ENCODE measurements at places on chromosomes 11 and 22. TPM values are rescaled to one million over a fixed set of nuclear protein-coding genes. Genes with fewer than 3 reads are reported as not detected.

DNA sequence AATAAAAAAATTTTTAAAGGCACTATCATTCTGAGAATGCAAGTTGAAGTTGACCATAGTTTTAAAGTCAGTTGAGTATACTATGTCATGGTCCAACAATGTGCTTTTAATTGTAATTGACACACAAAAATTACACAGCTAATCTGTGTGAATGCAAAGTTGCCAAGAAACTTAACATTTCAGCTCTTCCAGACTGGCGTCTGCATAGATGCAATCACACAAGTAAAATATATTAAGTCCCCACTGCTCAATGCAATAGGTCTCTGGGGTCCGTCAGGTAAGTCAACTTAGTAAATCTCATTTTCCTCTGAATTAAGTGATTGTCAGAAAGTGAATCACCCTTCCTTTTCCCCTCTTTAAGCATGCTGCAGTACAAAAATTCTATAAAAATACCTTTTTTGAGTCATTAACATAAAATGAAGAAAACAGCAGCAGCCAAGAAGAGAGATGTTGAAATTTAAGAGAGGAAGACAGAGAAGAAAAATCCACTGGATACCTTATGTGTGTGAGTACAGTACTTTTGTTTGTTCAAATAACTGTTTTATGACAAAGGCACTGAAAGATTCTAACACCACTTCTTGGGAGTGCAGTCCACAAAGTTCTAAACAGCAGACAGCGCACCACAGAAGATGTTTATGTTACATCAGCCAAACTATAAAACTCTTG, 5.1 kb downstream of the FZD4 start:
- no peaks in the 10 kb centered on the region for H3K27me3 ChIP-seq
- peak overlapping the region; percentile 0 for H3K27ac ChIP-seq
- DNase-seq, result peak; percentile 24

DNA sequence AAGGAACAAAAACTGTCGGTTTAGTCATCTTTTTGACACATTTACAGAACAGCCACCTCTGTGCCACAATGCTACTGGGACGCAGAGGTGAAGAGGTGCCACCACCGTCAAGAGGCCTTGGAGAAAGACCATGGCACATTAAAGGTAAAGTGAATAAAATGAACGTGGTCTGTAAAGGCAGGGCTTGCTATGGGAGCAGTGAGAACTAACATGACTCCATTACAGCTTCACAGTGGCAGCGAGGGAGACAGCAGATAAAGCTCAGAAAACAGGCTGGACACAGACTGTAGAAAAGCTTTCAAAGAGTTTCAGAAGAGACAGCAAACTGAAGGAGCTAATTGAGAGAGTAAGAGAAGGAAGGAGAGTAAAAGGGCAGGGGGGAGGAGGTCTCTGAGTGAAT, 102.9 kb downstream of the GAB2 start:
- H3K4me1 ChIP-seq, result peaks cover 14% of the 10 kb centered on the region
- no peaks in the 10 kb centered on the region for H3K36me3 ChIP-seq
- no peak overlapping the region for H3K27ac ChIP-seq
- no peak overlapping the region for H3K4me3 ChIP-seq
- DNase-seq, result no peak

DNA sequence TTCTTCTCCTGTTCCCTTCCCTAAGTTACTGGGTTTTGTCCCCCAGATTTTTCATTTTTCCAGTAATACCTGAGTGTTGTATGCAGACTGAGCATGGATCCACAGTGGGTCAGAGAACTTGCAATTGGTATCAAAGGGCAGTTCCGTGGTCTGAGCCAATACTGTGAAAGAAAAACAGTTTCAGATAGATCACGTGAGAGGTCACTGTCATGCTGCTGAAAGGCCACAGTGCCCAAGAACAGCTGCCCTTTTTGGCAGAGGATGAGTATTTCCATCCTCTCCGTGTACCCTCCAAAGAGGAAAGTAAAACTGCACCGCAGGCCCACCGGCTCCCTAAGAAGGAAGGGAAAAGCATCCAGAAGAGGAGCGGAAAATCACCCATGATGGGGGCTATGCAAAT, 73.0 kb upstream of the TBCEL start:
- H3K36me3 ChIP-seq, result no peaks in the 10 kb centered on the region
- H3K27me3 ChIP-seq, result peaks cover 66% of the 10 kb centered on the region
- DNase-seq, result no peak
- no peak overlapping the region for H3K27ac ChIP-seq
- H3K4me1 ChIP-seq, result peaks cover 5% of the 10 kb centered on the region

- DNase-seq, result no peak
- peaks cover 3% of the 10 kb centered on the region for H3K36me3 ChIP-seq
- H3K4me1 ChIP-seq, result peaks cover 18% of the 10 kb centered on the region
- no peak overlapping the region for H3K4me3 ChIP-seq
- H3K27me3 ChIP-seq, result no peaks in the 10 kb centered on the region
Observed at GRCh38 chr11:12131943-12132789, 21.8 kb downstream of the MICAL2 start.

GRCh38 chr11:17300372-17300771, 23.8 kb downstream of the NUCB2 start:
- H3K27me3 ChIP-seq, result no peaks in the 10 kb centered on the region
- no peak overlapping the region for H3K27ac ChIP-seq
- DNase-seq, result no peak
- H3K4me1 ChIP-seq, result no peaks in the 10 kb centered on the region

DNA sequence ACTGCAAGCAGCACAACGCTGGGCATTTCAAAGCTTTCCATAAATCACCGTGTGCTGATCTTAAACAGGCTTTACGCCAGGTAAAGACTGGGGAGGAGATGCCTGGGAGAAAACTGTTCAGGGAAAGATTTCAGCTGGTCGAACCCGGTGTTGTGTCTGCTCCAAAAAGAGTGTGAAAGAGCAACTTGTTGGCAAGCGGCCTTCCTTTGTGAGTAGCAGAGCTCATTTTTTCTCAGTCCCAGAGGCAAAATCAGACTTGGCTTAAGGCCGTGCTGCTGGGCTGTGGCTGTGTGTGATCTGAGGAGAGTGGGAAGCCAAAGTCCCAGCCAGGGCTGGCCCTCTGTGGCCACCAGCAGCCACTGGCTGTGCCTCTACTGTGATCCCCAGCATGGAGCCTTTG, 75.7 kb upstream of the E2F8 start:
- DNase-seq, result no peak
- H3K27me3 ChIP-seq, result peaks cover 26% of the 10 kb centered on the region
- no peaks in the 10 kb centered on the region for H3K36me3 ChIP-seq
- no peaks in the 10 kb centered on the region for H3K4me1 ChIP-seq
- H3K27ac ChIP-seq, result no peak overlapping the region

GRCh38 chr11:78542007-78542406, 32.7 kb downstream of the NARS2 start:
- no peak overlapping the region for H3K4me3 ChIP-seq
- no peak for DNase-seq
- no peaks in the 10 kb centered on the region for H3K4me1 ChIP-seq
- H3K27me3 ChIP-seq, result no peaks in the 10 kb centered on the region
- H3K36me3 ChIP-seq, result peaks cover 8% of the 10 kb centered on the region
- H3K27ac ChIP-seq, result no peak overlapping the region

DNA sequence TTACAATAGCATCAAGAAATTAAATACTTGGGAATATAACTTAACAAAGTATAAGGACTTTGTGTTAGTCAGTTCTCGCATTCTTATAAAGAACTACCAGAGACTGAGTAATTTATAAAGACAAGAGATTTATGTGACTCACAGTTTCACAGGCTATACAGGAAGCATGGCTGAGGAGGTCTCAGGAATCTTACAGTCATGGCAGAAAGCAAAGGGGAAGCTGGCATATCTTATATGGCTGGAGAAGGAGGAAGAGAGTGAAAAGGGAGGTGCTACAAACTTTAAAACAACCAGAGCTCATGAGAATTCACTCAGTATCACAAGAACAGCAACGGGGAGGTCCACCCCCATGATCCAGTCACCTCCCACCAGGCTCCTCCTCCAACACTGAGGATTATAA, 32.0 kb upstream of the CCDC134 start:
- no peak overlapping the region for H3K27ac ChIP-seq
- H3K4me1 ChIP-seq, result peaks cover 10% of the 10 kb centered on the region
- peak; percentile 25 for DNase-seq
- no peaks in the 10 kb centered on the region for H3K27me3 ChIP-seq
- H3K36me3 ChIP-seq, result no peaks in the 10 kb centered on the region

IFITM10 gene
- total RNA-seq, result 1.4 TPM

CTSC gene
- 200 TPM for total RNA-seq
